Heart right ventricle (tissue), 16 donors: ENCODE measurements at places on chromosomes 7 and 10. TPM values are rescaled to one million over a fixed set of nuclear protein-coding genes. Genes with fewer than 3 reads are reported as not detected.

DNA sequence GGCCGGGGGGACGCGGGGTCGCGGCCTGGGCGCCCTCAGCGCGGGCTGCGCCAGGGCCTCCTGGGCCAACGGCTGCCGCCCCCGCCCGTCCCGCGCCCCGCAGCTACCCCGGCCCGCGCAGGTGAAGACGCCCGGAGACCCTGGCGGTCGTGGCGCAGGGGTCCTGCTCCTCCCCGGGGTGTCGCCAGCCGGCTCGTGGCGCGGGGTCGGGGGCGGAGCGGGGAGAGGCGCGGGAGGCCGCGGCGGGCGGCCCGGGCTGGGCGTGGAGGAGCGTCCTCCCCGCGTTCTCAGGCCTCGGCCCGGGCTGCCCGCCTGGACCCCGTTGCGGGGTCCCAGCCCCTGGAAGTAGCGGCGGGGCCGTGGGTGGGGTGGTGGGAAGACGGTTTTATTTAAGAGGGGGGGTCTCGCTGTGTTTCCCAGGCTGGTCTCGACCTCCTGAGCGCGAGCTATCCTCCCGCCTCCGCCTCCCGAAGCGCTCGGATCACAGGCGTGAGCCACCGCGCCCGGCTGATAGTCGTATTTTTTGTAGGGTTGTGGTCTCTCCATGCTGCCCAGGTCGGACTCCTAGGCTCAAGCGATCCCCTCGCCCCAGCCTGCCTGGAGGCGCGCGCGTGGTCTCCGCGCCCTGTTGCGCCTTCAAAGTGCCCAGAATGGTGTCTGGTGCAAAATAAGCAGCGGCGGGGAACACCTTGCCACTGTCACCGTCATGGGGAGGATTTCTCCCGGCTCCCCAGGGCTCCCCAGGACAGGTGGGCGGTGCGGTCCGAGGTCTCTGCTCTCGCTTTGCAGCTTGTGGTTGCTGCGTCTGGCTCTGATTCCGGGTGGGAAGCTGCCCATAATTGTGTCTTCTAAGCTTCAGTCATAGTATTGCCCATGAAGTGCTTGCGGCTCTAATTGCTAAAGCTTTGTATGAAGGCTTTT, 15.3 kb upstream of the SUN1 start:
- no peaks in the 10 kb centered on the region for H3K27me3 ChIP-seq
- H3K27ac ChIP-seq: peak overlapping the region; percentile 86
- H3K36me3 ChIP-seq: no peaks in the 10 kb centered on the region
- H3K4me3 ChIP-seq: peak overlapping the region; percentile 91
- DNase-seq: peak; percentile 44

- H3K27me3 ChIP-seq: no peaks in the 10 kb centered on the region
- no peak overlapping the region for H3K4me3 ChIP-seq
- no peaks in the 10 kb centered on the region for H3K4me1 ChIP-seq
- no peaks in the 10 kb centered on the region for H3K36me3 ChIP-seq
- H3K27ac ChIP-seq: no peak overlapping the region
Measured at GRCh38 chr10:14810969-14811953, 26.6 kb downstream of the CDNF start.

FGF8 gene
- total RNA-seq: not detected

GRCh38 chr10:102133373-102134195, 744 bp downstream of the PPRC1 start:
- no peaks in the 10 kb centered on the region for H3K27me3 ChIP-seq
- H3K4me1 ChIP-seq: peaks cover 27% of the 10 kb centered on the region
- peak overlapping the region; percentile 97 for H3K4me3 ChIP-seq
- peaks cover 8% of the 10 kb centered on the region for H3K36me3 ChIP-seq
- H3K27ac ChIP-seq: peak overlapping the region; percentile 95

FXYD4 gene
- not detected for total RNA-seq
